NCI-H460 (cell line): ENCODE measurements at places on chromosomes 1 and 21.

DNA sequence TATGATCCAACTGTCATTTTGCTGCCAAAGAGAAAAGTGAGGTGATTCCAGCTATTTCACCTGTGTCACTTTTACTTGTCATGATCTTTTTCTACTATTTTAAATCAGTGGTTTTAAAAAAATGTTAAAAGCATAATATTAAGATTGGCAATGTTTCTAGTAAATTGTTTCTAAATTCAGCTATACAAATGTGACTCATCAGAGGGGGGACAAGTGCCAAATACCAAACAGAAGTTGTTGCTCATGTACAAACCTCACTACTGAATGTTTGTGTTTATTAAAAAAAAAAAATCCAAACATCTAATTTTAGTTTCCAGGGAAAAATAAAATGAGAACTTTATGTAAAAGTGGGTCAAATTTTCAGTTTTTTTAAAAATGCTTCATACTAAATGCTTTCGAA, 346.2 kb upstream of the SNX7 start:
- no peak for DNase-seq

DNA sequence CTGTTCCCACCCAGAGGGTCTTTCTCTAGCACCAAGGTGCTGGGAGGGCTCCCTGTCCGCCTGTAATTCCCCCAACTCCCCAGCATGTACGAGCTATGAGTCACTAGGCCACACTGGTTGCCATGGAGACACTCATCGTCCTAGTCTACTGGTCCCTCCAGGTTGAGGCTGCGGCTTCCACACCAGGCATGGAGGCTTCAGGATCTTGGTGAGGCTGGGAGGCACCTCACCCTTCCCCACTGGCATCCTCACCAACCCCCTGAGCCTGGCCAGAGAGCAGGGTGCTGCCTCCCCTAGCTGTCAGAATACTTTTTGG, 75.6 kb upstream of the KAZN start:
- no peak for DNase-seq

DNA sequence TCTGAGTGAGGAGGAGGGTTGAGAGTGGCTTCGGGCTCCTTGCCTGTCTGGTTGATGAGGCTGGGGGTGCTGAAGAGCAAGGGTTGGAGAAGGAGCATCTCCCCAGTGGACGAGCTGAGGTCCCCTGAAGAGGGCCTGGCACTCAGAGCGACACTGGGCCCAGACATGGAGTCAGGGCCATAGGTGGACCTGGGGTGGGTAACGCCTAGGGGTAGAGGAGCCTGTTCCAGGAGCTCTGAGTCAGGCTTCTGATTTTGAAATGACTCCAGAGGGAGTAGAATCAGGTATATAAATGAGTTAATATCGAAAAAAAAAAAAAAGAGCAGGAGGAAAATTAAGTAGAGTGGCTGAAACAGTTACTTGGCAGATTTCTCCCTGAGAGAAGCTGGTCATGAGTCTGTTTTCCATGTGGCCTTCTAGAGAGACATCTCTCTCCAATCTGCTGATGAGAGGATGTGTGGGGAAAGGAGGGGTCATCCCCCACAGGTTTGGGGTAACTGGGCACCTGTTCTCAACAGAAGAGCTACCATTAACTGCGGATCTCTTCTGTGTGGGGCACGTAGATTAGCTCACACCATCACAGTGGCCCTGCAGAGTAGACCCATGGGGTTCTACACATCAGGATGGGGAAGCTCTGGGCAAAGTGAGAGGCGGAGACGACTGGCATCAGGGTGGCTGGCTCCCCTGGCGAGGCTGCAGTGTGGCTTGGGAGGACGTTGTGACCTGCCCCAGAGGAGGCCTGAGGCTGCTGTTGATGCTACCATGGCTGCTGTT, 115.5 kb downstream of the DHRS3 start:
- no peak for DNase-seq

- no peak for DNase-seq
Observed at GRCh38 chr1:204888294-204888693, 17.6 kb downstream of the NFASC start.

- DNase-seq = no peak
Observed at GRCh38 chr1:18764362-18764761, 95.1 kb downstream of the TAS1R2 start.

DNA sequence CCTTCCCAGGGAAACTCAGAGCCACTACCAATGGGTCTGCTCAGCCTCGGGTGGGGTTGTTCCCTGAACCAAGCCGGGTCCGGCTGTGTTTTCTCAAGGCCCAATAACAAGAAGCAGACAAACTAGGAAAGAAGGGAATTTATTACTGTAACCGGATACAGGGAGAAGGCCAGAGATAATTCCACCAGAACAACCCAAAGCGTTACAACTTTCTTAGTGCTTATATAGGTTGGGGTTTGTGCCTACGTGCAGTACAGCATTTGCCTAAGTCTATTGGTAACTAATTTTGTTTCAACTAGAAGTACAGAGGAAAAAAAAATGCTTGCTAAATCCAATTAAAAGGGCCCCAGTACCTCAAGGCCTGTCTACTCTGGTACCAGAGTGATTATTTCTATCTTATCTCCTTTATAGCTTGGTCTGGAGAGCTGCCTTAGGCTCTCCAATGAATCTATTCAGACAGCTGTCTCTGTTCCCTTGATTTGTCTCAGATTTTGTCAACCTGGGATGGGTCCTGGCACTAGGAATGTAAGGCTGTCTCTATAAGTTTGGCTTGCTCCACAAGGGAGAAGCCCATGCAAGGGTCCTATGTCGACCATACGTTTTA, 57.3 kb upstream of the CCDC190 start:
- DNase-seq = no peak

DNA sequence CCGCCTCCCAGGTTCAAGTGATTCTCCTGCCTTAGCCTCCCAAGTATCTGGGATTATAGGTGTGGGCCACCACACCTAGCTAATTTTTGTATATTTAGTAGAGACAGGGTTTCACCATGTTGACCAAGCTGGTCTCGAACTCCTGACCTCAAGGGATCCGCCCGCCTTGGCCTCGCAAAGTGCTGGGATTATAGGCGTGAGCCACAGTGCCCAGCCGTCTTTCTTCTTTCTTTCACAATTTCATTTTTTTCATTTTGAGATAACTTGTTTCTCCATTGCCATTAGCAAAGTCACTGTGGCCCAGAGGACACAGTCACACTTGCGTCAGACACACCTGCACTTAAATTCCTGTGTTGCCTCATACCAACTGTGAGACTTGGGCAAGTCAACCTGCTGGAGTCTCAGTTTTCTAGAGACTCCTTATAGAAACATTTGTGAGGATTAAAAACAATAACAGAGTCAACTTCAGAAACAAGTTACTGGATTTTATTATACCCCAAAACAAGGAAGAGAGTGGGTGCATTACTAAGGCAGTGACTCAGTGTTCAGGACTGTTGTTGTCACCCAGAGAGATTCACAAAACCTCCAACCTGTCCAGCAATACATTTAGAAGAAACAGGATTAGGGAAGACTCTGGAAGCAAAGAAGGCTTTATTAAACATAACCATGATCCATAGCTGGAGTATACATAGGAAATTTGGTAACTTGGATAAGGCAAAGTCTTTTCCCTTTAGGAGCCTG, 2.6 kb downstream of the TEDDM1 start:
- no peak for DNase-seq

DNA sequence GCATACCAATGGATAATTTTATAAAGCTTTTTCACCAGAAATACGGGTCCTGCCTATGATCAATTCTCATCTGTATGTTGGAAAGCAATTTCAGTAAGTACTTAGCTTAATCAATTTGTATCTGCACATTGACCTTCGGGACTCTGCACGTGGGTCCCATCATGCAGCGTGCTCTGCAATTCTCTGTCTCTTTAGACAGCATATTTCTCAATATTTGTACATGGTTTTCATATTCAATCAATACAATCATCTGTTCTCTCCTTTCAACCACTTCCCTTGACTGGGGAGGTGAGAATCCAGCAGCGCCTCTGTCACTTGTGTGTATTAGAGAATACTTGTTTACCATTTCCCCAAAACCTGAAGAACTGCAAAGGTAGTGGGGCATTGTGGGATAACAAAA, 220.5 kb downstream of the TNR start:
- DNase-seq = no peak
